Activated naive CD8-positive, alpha-beta T cell treated with anti-CD3 and anti-CD28 coated beads, Interleukin-2, amount 50 U/mL, for 16 hours (primary cell): ENCODE measurements at places on chromosomes 12 and 14.

DNA sequence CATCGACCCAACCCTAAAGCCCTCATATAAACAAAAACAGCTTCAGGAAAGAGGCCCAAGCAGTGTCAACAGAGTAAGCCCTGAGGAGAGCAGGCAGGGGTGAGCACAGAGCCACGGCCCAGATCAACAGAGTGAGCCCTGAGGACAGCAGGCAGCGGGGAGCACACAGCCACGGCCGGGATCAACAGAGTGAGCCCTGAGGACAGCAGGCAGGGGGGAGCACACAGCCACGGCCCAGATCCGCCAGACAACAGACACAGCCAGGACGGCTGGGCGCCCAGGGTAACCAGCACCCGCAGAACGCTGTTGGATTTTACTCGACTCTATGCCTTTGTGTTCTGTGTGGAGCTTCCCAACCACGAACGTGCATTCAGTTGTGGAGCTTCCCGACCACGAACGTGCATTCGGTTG, 15.0 kb downstream of the CCDC85C start:
- DNase-seq = no peak

DNA sequence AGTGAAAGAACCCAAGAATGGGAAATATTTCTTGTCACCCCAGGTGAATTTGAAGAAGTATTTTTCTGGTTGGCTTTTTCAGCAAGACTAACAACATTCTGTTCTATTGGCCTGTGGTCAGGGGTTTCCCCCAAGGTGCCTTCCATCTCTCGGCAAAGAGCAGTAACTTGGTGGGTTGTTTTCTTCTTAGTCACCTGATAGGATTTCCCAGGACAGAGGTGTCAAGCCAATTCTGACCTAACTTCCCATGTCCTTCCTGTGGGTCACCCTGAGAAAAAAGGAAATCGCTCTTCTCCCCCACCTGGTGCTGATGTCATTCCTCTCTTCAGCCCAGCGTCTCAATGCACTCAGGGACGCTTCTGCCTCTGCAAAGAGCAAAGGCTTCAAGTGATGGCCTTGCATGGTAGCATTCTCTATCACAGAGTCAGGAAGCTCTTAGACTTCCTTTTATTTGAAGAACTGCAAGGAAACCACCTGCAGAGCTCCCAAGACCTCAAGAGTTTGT, 16.1 kb upstream of the IFNG start:
- peak; percentile 15 for DNase-seq

DNA sequence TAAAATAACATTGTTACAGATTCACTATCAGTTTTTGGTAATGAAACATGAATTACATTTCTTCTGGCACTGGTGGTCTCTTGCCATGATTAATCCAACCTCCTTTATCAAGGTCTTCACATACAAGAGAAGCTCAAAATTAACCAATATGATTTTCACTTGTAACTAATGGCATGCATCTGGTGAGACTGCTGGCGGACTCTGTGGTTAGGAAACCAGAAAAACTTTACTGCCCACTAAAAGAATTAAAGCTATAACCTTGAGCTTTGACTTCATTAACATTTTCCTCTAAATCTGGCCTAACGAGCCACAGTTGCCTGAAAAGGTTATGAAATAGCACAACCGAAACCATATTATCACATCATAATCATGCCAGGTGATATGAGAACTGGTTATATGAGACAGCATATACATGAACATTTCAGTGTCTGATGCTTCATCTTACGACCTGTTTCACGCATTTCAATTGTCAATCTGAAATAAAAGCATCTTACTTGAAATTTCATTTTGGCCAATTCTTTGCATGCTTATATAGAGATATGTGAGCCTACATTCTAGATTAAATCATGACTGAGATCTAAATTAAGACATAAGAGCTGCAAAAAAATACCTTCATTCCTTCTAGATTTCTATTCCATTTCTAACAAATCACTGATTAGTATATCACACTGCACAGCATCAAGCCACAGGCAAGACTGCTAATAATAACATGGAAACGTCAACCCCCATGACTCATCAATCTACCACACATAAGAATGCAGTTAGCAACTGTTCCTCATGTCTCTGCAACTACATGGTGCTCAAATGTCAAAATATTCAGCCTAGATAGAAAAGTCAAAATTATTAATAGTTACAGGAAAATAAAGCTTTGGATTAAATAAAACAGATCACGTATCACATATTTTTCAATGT, 89.3 kb downstream of the OSBPL8 start:
- DNase-seq = no peak

GRCh38 chr14:75147423-75148071, 20.7 kb upstream of the NEK9 start:
- DNase-seq = no peak

GRCh38 chr14:102630405-102630804, 38.0 kb downstream of the RCOR1 start:
- DNase-seq = no peak

- no peak for DNase-seq
These were observed 39.4 kb upstream of the BICDL1 start for GRCh38 chr12:119949594-119949993.

- no peak for DNase-seq
These were observed 16.0 kb upstream of the ENDOU start for GRCh38 chr12:47741340-47741703.

- peak; percentile 63 for DNase-seq
These were observed 6.2 kb downstream of the MAP3K12 start for GRCh38 chr12:53492830-53493609.

DNA sequence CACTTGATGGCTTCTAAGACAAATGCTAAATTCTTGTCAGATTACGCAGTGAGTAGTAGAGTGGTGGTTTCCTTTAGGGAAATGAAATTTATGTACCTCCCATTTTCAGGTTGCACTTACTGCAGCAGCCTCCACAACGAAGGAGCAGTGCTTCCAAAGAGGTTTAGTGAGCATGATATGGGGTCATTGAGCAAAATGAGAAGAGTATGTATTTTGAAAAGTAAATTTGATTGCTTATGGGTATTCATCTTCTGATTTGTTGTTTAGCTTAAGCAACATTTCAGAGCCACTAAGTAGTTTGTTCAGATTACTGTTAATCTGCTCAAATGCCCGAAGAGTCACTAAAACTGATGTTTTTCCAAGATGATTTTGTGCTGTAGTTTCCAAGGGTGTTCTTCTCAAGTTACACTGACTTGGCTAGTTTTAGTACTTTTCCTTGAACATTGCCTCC, 493.6 kb downstream of the PCNX1 start:
- no peak for DNase-seq

DNA sequence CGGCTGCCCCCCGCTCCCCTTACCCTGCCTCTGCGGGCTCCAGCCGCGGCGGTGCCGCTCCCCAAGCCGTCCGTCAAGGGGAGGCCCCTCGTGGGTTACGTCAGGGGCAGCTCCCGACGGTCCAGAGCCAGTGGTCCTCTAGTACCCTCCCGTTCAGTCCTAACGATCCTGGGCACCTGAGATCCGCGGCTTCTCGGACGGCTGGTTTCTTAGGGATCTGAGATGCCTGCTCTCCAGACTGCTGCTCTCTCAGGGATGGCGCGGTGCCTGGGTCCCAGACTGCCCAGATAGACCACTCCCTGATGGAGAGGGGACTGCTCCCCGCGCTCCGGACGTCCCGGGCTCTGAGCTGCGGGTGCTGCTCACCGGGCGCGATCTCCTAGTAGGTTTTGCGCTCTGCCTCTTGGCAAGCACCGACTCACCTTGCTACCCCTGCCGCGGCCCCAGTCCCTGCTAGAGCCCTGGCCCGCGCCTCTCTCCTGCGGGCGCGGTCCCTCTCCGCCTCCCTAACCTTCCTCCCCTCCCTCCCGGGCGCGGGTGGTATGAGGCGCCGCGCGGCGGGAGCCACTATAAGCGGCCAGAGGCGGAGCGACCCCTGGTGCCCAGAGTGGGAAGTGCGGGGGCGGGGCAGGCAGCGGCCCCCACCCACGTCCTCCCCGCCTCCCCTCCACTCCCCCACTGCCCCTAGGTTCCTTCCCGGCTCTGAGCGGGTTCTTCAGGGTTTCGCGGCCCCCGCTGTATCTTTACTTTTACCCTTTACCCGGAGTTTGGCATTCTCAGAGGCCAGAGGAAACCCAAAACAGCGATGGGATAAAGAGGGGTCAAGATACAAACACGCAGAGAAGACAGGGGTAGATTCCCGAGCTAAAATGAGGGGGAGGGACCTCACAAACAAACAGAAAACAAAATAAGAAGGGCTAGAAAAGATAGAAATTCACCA, at the start of gene C1QL4:
Gene C1QL4, minus strand, starts transcription at position 544 of the 940 bp plus-strand sequence. CDS start 711 bp downstream, outside the sequence.
- DNase-seq = peak; percentile 74

DNA sequence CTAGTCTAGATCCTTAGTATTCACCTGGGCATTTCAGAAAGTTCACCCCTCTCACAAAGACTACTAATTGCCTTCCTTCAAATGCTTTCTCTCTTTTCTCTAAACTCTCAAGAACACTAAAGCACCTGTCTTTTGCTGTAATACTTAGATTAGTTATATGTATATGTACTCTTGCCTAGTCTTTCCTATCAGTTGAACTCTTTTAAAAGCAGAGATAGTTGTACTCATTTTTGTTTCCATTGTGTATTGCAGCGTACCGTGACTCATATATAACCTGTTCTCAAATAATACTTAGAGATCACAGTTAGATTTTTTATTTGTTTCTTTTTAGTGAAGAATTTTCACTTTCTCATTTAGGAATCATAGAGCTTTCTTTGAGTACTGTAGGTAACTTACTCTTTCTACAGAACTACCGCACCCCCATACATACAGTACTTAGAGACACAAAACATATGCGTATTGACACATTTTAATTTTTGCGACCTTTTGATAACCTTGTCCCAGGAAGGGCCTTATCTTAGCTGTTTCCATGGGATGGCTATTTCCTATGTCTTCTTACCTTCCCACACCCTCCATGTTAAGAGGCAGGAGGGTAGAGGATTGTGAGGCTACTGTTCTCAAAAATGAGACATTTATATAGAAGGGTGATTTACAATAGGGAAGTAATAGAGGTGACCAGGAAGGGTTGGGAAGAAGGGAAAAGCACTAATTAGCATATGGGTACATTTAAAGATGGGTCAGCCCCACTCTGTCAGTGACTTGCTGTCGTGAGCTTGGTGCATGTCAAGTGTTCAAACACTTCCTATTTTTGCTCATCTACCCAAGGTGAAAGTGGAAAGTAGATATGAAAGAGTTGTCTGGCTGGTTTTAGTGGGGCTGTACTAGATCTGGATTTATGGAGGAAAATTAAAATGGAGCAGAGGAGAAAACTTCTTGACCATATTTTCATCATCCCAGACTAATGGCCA, 74.3 kb downstream of the PLEKHA5 start:
- DNase-seq = no peak

- DNase-seq = no peak
These were observed 170.6 kb upstream of the CRY1 start for GRCh38 chr12:107263980-107264379.

DNA sequence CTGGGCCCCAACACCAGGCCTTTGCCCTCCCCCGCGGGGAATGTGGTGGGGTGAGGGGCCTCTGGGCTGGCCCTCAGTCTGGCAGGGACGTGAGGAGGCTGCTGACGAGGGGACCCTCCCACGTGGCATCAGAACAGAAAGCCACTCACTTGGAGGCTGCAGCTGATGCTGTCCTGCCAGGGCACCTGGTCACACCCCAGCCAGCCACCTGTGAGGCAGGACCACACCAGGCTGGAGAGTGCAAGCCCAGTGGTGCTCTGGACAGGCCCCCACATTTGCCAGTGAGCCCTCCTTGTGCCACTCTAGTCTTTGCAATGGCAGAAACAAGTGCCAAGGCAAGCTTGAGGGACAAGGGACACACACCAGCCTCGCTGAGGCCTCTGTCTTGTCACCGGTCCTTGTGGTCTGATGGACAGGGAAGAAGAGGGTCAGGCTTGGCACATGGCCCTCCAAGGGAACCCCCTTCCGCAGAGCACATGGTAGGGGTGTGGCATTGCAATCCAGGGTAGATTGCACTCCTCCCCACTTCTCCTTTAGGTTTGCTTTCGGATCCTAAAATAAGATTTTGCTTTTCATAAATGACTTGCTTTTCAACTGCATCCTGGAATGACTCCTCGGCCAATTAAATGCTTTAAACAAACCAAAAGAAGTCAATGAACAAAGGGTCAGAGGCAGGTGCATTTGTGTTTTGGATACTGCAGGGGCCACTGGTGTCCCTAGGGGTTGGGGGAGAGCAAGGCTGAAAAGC, 53.7 kb downstream of the CCDC88C start:
- DNase-seq = no peak

- DNase-seq = no peak
These were observed 6.0 kb downstream of the STYX start for GRCh38 chr14:52735921-52736489.

- no peak for DNase-seq
These were observed 132.1 kb downstream of the RAD51B start for GRCh38 chr14:67951529-67952135.

DNA sequence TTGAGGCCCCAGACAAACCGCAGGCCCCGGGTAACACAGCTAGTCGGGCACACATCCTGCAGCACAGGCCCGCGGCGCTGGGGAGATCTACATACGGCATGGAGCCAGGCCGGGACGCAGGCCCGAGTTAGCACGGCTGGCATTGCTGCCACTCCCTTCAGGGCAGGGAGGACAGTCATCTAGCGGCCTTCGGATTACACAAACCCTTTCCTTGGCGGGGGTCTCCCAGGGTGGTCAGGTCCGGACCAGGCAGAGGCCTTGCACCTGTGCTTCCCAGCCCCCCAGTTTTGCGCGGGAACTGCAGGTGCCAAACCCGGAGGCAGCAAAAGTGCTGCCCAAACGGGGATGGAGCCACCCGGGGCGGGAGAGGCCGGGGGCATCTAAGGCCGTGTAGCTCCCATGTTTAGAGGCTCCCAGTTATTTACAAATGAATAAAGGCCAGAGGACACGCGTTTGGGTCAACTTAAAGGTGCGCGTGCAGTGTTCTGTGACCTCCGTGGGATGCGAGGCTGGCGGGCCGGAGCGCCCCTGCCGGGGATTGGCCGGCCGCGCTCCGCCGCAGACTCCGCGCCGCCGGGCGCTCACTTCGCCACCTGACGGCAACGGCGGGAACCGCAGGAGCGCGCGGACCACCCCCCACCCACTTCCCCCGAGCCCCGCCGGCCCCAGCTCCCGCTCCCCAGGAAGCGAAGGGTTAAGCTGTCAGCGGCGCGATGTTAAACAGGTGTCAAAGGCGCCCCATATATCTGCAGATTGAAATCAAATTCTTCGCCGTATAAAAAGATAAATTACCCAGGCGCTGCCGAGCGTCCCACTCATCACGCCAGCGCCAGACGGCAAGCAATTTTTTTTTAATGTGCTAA, 18.1 kb downstream of the VSX2 start:
- peak; percentile 21 for DNase-seq

GRCh38 chr14:21537090-21537424, 10.9 kb upstream of the SALL2 start:
- no peak for DNase-seq

- DNase-seq = no peak
These were observed 13.5 kb upstream of the FKBP11 start for GRCh38 chr12:48938805-48939204.

- no peak for DNase-seq
These were observed 39.5 kb downstream of the GPR65 start for GRCh38 chr14:88044444-88044758.

GRCh38 chr12:51855586-51856428, 7.3 kb upstream of the FIGNL2 start:
- DNase-seq = no peak

- DNase-seq = no peak
These were observed 36.6 kb downstream of the ETV6 start for GRCh38 chr12:11686120-11686519.

GRCh38 chr14:52117111-52117832, 48.4 kb upstream of the NID2 start:
- no peak for DNase-seq

GRCh38 chr12:12158858-12159257, 88.1 kb downstream of the BCL2L14 start:
- DNase-seq = no peak

GRCh38 chr12:89528434-89528833, 2.6 kb upstream of the POC1B start:
- DNase-seq = no peak

- DNase-seq = no peak
These were observed 1226.5 kb downstream of the GALC start for GRCh38 chr14:86766469-86766868.
